Prostate gland (tissue), 2 donors: ENCODE measurements at places on chromosomes 2 and 18.

GRCh38 chr2:20937353-20937752 lies 106.5 kb downstream of the APOB start:
- no peak for DNase-seq
- no peak overlapping the region for H3K4me3 ChIP-seq
- H3K27ac ChIP-seq = no peak overlapping the region
- H3K36me3 ChIP-seq = no peaks in the 10 kb centered on the region
- no peaks in the 10 kb centered on the region for H3K27me3 ChIP-seq

DNA sequence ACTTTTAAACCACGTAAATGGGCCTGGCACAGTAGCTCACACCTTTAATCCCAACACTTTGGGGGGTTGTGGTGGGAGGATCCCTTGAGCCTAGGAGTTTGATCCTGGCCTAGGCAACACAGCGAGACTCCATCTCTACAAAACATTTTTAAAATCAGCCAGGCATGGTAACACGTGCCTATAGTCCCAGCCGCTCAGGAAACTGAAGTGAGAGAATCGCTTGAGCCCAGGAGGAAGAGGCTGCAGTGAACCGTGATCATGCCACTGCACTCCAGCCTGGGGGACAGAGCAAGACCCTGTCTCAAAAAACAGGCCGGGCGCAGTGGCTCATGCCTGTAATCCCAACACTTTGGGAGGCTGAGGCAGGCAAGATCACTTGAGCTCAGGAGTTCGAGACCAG lies 12.2 kb downstream of the ROCK1 start:
- H3K4me1 ChIP-seq = no peaks in the 10 kb centered on the region
- no peaks in the 10 kb centered on the region for H3K27me3 ChIP-seq
- DNase-seq = no peak
- no peaks in the 10 kb centered on the region for H3K36me3 ChIP-seq
- H3K4me3 ChIP-seq = no peak overlapping the region
- H3K27ac ChIP-seq = no peak overlapping the region

GRCh38 chr2:117738991-117739839 lies 75.3 kb upstream of the DDX18 start:
- no peak overlapping the region for H3K4me3 ChIP-seq
- no peak for DNase-seq
- no peaks in the 10 kb centered on the region for H3K4me1 ChIP-seq
- H3K36me3 ChIP-seq = no peaks in the 10 kb centered on the region

- no peak for DNase-seq
- no peaks in the 10 kb centered on the region for H3K27me3 ChIP-seq
- H3K4me3 ChIP-seq = no peak overlapping the region
- no peaks in the 10 kb centered on the region for H3K4me1 ChIP-seq
- no peak overlapping the region for H3K27ac ChIP-seq
These were observed 58.2 kb downstream of the QPCT start for GRCh38 chr2:37402636-37403035.

DNA sequence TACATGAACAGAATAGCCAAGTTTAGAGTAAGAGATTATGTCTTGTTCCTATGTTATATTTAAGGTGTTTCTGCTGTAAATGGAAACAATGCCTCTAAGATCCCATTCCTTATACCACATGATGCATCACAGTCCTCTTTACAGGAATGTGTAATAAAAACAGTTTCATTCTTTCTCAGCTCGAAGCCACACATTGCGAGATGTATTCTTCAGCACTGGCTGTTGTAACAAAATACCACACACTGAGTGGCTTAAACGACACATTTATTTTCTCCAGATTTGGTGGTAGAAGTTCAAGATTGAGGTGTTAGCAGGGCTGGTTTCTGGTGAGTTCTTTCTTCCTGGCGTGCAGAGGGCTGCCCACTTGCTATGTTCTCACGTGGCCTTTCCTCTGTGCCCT lies 246.2 kb downstream of the SOCS6 start:
- H3K4me1 ChIP-seq = no peaks in the 10 kb centered on the region
- H3K36me3 ChIP-seq = no peaks in the 10 kb centered on the region
- no peaks in the 10 kb centered on the region for H3K27me3 ChIP-seq
- H3K27ac ChIP-seq = no peak overlapping the region
- no peak for DNase-seq

- H3K4me3 ChIP-seq = no peak overlapping the region
- H3K27ac ChIP-seq = no peak overlapping the region
- H3K4me1 ChIP-seq = no peaks in the 10 kb centered on the region
- H3K36me3 ChIP-seq = no peaks in the 10 kb centered on the region
These were observed 58.1 kb downstream of the ST3GAL5 start for GRCh38 chr2:85830645-85831044.

- no peak overlapping the region for H3K27ac ChIP-seq
- DNase-seq = no peak
- H3K36me3 ChIP-seq = no peaks in the 10 kb centered on the region
- no peaks in the 10 kb centered on the region for H3K4me1 ChIP-seq
These were observed 26.0 kb downstream of the ABCB11 start for GRCh38 chr2:169005080-169005598.
